ENCODE measurements at places on chromosomes 6 and 20. TPM values are rescaled to one million over a fixed set of nuclear protein-coding genes. Genes with fewer than 3 reads are reported as not detected.

DNA sequence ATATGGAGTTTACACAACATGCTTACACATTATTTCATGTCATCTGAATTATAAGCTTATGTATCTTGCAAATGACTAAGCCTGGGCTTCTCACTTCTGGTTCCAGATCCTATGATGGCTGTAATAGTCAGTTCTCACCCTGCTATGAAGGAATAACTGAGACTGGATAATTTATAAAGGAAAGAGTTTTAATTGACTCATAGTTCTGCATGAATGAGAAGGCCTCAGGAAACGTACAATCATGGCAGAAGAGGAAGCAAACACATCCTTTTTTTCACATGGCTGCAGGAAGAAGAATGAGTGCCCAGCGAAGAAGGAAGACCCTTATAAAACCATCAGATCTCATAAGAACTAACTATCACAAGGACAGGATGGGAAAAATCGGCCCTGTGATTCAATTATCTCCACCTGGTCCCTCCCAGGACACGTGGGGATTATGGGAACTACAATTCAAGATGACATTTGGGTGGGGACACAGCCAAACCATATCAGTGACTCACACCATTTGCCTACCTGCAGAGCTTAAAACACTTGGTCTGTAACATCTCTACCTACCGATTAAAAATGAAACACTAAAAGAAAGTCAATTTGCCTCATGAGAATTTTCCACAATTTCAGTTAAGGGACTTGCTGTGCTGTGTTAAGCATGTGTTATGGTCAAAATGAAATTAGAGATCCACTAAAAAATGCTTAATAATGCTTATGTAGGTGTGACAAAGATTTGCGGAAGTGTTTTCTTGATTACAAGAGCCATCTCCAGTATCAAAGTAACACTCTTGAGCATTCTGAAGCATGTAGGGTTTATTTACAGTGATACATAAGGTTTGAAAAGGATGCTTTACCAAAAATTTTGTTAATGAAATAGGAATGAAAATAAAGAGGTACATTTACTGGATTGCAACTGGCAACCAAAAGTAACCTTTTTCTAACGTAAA is 2.2 kb upstream of the RWDD1 start:
- DNase-seq, result no peak

Gene BMP6
- total RNA-seq, result 1.8 TPM

Gene FAM83C
- 64.9 TPM for total RNA-seq

- no peak for DNase-seq
Observed at GRCh38 chr6:143223895-143224294, 163.2 kb downstream of the AIG1 start.

DNA sequence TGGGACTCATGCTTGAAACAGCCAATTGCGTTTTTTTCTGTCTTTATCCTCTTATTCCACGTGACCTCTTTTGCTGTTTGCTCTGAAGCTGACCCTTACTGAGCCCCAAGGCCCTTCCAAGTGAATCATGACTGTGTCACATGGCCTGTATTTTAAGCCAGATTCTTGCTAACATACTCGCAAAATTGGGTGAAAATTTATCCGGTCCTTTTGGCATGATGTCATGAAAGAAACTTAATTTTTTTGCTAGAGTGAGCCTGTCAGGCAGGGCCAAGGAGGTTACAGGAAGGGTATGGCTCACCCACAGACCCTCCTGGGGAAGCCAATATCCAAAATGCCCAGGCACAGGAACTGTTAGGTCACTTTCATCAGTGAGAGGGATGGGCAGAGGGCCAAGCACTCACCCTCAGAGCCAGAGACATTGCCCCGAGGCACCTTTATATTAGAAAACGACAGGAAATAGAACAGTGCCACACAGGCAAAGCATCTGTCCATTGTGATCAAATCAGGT is 296.7 kb downstream of the CDH26 start:
- DNase-seq, result no peak

DNA sequence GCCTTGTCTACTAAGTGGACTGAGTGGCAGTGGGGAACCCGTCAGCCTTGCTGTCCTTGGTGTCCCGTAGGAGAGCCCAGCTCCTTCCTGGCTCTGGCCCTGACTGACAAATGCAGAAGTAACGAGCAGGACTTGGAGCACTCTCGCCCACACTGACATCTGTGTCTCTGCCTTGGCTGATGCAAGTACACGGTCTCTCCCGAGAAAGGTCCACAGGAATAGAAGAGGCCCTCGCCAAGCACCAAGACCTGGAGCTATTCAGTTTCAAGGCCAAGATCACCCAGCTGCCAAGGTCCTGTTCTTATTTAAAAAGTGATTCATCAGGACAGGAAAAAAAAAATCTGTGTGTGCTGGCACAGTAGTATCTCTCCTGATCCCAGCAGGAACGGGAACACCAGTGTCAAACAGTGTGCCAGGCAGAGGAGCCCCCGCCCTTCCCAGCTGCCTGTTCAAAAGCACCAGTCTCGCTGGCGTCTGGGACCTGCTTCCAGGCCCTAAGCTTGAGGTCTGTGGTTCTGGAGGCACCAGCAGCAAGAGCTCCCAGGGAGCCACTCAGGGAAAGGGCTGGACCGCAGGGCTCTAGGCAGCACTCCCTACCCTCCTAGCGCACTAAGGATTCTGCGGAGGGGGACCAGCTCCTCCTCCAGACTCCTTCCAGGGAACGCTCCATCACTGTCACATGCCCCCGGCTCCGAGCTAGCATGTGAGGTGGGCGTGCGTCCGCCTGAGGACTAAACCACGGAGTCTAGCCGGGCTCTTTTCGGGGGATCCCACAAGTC is 376.9 kb downstream of the RNGTT start:
- no peak for DNase-seq

- DNase-seq, result no peak
Observed at GRCh38 chr6:7424967-7425807, 35.6 kb downstream of the RIOK1 start.

GRCh38 chr6:133286765-133287164 is 45.6 kb downstream of the EYA4 start:
- DNase-seq, result no peak

Gene ENPP4
- total RNA-seq, result 5.8 TPM

Gene SLC26A8
- not detected for total RNA-seq
